ENCODE measurements at places on chromosomes 7 and 10.

DNA sequence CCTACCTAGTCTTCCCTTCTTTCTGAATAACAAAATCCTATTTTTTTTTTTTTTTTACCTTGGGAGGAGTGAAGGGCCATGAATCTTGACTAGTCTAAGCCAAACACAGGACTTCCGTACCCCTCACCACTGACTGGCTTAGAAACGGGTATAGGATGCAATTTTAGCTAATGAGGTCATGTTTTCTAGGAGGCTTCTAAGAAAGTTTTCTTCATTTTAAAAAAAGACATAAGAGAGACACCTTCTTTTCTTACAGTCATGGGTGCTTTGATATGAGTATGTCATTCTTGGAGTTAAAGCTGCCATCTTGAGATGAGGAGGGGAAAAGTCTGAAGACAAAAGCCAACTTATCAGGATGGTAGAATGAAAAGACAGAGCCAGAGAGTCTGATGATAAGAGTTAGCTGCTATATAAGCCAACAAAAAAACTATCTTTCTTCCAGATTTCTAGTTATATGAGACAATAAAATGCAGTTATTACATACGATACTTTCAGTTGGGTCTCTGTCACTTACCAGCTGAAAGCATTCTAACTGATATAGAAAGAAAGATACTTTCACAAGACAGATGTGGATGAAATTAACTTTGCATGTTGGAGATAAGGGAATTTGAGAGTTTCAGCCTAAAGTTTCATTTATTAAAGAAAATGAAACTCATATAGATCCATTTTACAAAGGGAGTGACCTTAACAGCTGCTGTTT is 34.0 kb downstream of the ZNF438 start:
- DNase-seq = no peak

GRCh38 chr10:59670269-59670668 is 39.4 kb downstream of the SLC16A9 start:
- no peak for DNase-seq

- DNase-seq = no peak
These were observed 5.5 kb upstream of the BLNK start for GRCh38 chr10:96276831-96277230.

GRCh38 chr7:93515144-93515543 is 59.4 kb downstream of the CALCR start:
- no peak for DNase-seq

- DNase-seq = no peak
These were observed 1.3 kb downstream of the GJD4 start for GRCh38 chr10:35606430-35606829.

DNA sequence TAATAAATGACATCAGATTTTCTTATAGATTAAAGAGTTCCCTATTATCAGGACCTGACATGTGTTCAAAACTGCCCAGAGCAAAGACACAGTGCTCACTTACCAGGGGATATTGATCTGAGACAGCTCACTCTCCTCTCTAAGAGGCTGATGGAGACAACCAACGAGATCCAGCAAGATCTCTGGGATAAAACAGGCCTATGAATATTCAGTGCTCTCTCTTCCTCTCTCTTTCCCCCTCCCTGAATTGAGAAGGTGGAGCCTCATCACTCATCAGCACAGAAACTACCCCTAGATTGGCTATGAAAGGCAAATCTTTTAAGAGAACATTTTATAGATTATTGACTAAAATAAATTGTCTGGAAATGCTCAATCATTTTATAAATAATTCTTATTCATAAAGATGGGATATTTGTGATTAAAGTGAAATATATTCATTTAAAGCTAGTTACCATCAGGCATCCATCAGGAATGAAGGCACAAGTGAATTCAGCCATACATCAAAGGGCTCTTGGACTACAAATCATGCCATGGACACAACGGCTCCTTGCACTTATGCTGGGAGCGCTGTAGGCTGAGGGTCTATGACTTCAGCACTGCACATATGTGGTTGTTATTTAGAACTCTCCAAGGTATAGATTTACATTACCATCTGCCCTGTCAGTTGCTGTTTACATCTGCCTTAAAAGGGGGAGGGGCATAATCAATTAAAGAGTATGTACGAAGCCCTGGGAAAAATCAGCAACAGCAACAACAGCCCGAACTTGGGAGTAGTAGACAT is 3.4 kb upstream of the PPP1R17 start:
- no peak for DNase-seq

GRCh38 chr10:90935581-90936275 is 14.8 kb upstream of the ANKRD1 start:
- no peak for DNase-seq
